Fibroblast of skin of left quadriceps (primary cell): ENCODE measurements at places on chromosomes 2 and 18.

DNA sequence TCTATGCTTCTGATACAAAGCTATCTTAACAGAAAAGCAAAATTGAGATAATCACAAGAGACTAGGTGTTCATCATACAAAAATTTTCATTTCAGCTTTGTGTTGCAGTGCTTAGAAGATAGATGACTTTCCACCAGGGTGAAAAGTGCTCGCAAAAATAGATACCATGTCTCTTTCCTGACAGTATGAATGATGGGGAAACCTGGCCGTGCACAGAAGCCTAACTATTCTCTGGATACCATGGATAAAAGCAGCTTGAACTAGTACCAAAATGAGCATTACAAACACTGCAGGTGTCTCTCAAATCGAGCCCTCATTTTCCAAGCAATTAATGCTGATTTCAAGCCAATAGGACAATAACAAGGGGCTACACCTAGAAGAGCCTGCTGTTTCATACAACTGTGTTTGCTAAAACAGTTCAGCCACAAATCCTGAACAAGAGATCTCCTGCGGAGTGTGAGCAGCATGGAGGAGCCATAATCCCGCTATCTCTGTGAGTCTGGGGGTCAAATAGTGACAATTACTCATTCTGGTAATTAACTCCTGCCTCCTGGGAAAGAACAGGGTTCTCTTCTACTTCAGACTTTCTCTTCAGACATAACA lies 507.6 kb downstream of the PID1 start:
- DNase-seq: no peak

DNA sequence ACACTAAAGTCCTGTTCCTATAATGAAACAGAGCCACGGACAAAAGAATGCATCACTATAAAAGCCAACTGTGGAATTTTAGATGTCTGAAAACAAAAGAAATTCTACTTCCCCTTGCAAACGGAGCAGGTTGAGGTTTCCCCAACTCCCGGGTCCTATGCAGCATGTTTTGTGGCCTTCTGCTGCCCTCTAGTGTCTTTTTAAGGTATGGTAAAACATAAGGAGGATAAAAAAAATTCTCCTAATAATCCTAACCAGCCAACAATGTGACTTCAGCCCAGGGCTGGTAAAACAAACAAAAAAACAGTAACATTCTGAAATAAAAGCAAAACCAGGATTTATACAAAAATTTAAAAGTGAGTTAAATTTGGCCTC lies 539.5 kb downstream of the NRXN1 start:
- DNase-seq: peak; percentile 13

DNA sequence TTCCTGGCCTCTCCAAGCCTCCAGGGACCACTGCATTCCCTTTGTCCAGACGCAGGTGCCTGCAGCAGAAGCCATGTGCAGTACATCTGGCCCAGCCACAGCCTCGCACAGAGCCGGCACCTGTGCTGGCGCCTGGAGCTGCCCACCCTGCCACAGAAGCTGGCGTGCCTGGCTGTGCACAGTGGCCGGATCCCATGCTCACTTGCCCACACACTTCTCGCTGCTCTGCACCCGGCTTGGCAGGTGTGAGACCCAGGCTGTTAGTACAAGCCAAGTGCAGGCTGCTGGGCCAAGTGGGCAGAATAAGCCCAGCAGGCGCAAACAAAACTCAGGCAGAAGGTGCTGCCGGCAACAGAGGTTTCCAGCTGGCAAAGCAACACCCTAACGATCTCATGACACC lies 124.5 kb upstream of the CCDC150 start:
- DNase-seq: no peak

DNA sequence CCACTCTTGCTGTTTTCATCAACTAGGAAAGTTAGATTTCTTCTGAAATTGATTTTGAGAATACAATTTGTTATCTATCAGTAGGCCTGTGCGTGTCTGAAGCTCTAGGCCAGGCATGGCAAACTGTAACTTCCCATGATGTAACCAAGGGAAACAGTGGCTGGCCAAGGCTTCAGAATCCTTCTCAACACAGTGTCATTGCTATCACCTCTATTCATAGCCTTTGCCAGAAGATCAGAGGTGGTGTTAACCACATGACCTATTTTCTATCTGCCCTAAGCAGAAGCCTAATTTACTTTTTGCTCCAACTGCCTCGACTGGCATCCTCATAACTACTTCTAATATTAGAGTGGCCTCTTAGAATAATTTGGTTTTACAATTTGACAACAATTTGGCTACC lies 2.5 kb downstream of the ITGB6 start:
- no peak for DNase-seq

GRCh38 chr2:70043252-70043875 lies 43.9 kb upstream of the PCBP1 start:
- no peak for DNase-seq
